ENCODE measurements at places on chromosomes 1 and 21. TPM values are rescaled to one million over a fixed set of nuclear protein-coding genes. Genes with fewer than 3 reads are reported as not detected.

DNA sequence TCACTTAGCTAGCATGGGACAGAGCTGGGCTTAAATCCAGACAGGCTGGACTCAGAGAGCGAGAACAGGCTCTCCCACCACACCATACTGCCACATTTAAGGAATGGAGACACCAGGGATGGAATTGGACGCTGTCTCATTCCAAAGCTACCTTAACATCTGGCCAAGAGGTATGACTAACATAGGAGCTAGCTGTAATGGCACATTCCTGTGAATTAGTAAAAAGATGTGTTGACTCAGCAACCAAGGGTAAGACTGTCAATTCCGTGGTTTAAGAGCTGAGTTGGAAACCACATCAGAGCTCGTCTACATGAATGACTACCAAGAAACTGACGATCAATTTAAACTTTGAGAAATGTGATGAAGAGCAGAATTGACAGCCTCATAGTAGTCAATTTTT lies 8.3 kb upstream of the TNFRSF9 start:
- H3K36me3 ChIP-seq: no peaks in the 10 kb centered on the region
- H3K4me3 ChIP-seq: no peak overlapping the region
- DNase-seq: no peak
- H3K4me1 ChIP-seq: peaks cover 17% of the 10 kb centered on the region
- peak overlapping the region; percentile 44 for H3K27ac ChIP-seq

DNA sequence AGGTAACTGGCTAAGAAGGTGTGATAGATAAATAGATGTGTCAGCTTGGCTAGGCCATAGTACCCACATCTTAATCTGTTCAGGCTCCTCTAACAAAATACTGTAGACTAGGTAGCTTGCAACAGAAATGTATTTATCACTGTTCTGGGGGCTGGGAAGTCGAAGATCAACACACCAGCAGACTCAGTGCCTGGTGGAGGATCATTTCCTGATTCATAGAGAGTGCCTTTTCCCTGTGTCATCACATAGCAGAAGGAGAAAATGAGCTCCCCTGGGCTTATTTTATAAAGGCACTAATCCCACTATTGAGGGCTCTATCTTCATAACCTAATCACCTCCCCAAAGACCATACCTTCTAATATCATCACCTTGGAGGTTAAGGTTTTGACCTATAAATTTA lies 532.7 kb upstream of the OLFM3 start:
- no peaks in the 10 kb centered on the region for H3K4me1 ChIP-seq
- H3K27me3 ChIP-seq: no peaks in the 10 kb centered on the region
- no peaks in the 10 kb centered on the region for H3K36me3 ChIP-seq
- DNase-seq: no peak
- H3K4me3 ChIP-seq: no peak overlapping the region

GRCh38 chr1:95994643-95995042 lies 726.9 kb upstream of the PTBP2 start:
- no peak overlapping the region for H3K4me3 ChIP-seq
- no peaks in the 10 kb centered on the region for H3K27me3 ChIP-seq
- DNase-seq: no peak
- no peaks in the 10 kb centered on the region for H3K36me3 ChIP-seq
- H3K27ac ChIP-seq: no peak overlapping the region

Gene UBR4
- total RNA-seq: 147 TPM

DNA sequence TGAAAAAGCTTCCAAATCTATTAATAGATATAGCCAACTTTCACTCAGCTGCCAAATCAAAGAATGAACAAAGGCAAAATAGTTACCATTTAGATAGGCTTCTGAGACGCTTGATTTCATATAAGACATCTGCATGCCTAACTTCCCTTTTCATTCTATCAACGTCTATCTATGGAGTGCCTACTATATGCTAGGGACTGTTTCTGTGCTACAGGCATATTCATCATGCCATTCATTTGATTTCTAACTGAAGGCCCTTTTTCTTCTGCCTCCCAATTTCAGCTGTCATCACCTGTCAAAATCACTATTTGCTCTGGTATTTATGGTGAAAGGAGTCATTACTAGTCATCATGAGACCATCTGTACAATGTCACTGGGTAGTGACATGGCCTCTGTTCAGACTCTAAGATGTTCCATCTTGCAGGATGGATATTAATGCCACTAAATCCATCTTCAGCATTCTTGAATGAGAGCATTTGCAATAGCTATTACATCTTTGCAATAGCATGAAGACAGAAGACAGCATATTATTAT lies 4.3 kb upstream of the KRTAP13-1 start:
- H3K36me3 ChIP-seq: no peaks in the 10 kb centered on the region
- no peak for DNase-seq
- peaks cover 3% of the 10 kb centered on the region for H3K27me3 ChIP-seq
- H3K4me1 ChIP-seq: no peaks in the 10 kb centered on the region
- no peak overlapping the region for H3K4me3 ChIP-seq

Gene SYCP1
- not detected for total RNA-seq

GRCh38 chr21:36080386-36080785 lies 10.6 kb downstream of the CBR1 start:
- H3K27ac ChIP-seq: no peak overlapping the region
- no peak for DNase-seq
- H3K4me3 ChIP-seq: no peak overlapping the region

GRCh38 chr21:39197448-39198233 lies 14.4 kb upstream of the PSMG1 start:
- H3K4me1 ChIP-seq: no peaks in the 10 kb centered on the region
- H3K27ac ChIP-seq: no peak overlapping the region
- H3K27me3 ChIP-seq: no peaks in the 10 kb centered on the region
- H3K36me3 ChIP-seq: peaks cover 60% of the 10 kb centered on the region

GRCh38 chr1:172185996-172186395 lies 234.5 kb upstream of the C1orf105 start:
- H3K27me3 ChIP-seq: no peaks in the 10 kb centered on the region
- H3K4me3 ChIP-seq: no peak overlapping the region
- peaks cover 7% of the 10 kb centered on the region for H3K4me1 ChIP-seq

Gene LRRC38
- not detected for total RNA-seq

DNA sequence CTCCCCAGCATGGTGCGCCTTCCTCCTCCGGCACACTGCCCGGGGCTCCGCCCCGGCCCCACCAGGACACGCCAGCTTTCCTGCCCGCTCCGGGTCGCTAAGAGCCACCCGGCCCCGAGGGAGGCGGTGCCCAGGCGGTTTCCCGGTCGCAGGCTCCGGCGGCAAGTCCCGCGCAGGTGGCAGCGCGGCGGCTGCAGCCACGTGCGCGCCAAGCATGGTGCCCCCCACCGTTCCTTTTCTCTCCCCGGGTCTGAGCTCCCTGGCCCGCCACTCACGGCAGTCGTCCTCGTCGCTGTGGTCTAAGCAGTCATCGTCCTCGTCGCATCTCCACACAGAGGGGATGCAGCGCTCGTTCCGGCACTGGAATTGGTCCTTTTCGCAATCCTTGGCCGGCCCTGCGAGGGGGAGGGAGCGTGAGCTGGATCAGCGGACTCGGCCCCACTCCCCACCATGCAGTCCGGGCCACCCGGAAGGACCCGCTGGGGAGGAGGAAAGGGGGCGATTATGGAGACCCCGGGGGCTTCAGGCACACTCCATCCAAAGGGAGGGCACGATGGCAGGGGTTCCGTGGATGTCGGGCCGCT lies 1.2 kb downstream of the LRP8 start:
- H3K27ac ChIP-seq: peak overlapping the region; percentile 26
- H3K27me3 ChIP-seq: no peaks in the 10 kb centered on the region
- DNase-seq: no peak
- no peaks in the 10 kb centered on the region for H3K36me3 ChIP-seq
- no peaks in the 10 kb centered on the region for H3K4me1 ChIP-seq

Gene CFHR2
- total RNA-seq: not detected

DNA sequence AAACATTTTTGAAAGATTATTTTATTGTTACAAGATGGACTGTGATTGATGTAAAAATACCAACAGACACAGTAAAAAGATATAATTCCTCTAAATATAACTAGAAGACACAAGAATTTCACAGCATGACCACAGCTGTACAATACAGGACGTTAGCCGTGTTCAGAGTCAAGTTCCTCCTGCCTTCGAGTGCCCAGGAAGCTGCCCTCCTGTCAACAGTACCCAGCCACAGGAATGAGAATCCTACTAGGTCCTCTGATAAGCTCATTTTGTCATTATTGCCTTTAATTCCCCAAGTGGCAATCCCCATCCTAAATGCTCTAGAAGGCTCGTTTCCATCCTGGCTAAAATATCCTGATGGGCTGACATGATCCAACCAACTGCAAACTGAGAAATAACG lies 16.4 kb upstream of the CAPN2 start:
- no peaks in the 10 kb centered on the region for H3K4me1 ChIP-seq
- H3K4me3 ChIP-seq: no peak overlapping the region
- peaks cover 14% of the 10 kb centered on the region for H3K27me3 ChIP-seq
- H3K36me3 ChIP-seq: no peaks in the 10 kb centered on the region
- DNase-seq: no peak

Gene URB1
- 15.0 TPM for total RNA-seq

- H3K27ac ChIP-seq: no peak overlapping the region
- DNase-seq: no peak
- H3K27me3 ChIP-seq: no peaks in the 10 kb centered on the region
- no peak overlapping the region for H3K4me3 ChIP-seq
- no peaks in the 10 kb centered on the region for H3K4me1 ChIP-seq
- no peaks in the 10 kb centered on the region for H3K36me3 ChIP-seq
Observed at GRCh38 chr1:166073489-166073888, 93.3 kb downstream of the FAM78B start.

Gene CFHR1
- not detected for total RNA-seq

- no peak for DNase-seq
- H3K27ac ChIP-seq: no peak overlapping the region
- H3K27me3 ChIP-seq: no peaks in the 10 kb centered on the region
- H3K36me3 ChIP-seq: no peaks in the 10 kb centered on the region
Observed at GRCh38 chr21:26099610-26100219, 70.9 kb downstream of the APP start.

Gene SFN
- total RNA-seq: 1.5 TPM

DNA sequence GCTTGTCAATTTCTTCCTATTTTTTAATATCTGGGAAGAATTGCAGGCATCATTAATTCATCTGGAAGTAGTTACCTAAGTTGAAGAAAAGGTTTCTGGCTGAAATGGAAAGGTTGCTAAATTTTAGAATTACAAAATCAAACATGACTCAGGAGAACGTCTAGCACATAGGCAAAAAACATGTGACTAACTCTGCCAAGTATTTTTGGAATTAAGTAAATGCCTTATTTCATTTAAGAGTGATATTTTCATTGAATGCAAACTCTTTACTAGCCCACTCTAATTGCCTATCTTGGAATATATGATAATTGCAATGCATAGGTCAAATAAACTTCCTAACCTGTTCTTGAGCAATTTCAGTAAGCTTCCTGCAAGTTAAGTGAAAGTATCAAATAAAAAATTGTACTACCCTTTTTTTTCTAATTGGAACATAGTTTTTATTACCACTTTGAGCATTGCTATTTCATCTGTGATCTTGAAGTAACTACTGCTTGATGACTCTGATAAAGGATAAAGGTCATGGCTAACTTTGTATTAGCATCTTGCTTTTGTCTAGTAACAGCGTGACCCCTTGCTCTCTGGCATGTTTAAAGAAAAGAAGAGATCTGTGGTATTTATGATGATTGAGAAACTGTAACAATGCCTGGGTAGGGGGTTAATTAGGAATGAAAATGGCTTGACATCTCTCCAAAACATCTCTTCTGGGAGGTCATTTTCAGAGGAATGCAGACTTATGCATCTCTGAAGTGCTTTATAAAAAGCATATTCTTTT lies 208.3 kb upstream of the NCAM2 start:
- no peak overlapping the region for H3K27ac ChIP-seq
- H3K4me1 ChIP-seq: no peaks in the 10 kb centered on the region
- no peaks in the 10 kb centered on the region for H3K36me3 ChIP-seq
- H3K4me3 ChIP-seq: no peak overlapping the region
- no peak for DNase-seq

DNA sequence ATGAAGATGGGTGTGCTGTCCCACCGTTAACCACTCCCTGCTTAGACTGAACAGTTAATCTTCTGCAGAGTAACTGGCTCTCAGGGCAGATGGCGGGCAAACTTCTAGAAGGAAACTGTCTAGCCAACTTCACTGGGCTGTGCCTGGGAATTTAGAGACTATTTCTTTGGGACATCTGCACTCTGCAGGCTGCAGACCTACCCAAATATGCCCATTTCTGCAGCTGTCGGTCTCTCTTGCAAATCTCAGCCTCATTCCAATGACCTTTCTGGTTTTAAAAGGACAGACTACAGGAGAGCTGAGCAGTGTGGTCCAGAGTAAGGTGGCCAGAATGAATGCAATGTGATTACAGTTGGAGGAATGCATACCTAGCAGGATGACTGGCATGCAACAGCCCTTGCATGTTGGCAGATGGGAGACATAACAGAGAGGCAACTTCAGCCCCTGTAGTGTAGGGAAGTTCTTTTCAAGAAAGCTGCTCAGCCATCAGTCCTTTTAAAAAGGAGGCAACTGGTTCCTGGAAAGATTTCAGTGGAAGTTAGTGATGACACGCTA lies 26.3 kb upstream of the IL20 start:
- no peak for DNase-seq
- no peak overlapping the region for H3K4me3 ChIP-seq
- no peak overlapping the region for H3K27ac ChIP-seq
- no peaks in the 10 kb centered on the region for H3K4me1 ChIP-seq
- no peaks in the 10 kb centered on the region for H3K27me3 ChIP-seq
- no peaks in the 10 kb centered on the region for H3K36me3 ChIP-seq

- no peak for DNase-seq
- no peak within 1 kb of the TSS for H3K27ac ChIP-seq
- H3K36me3 ChIP-seq: no peaks in the 10 kb centered on the region
- peaks cover 51% of the 10 kb centered on the region for H3K27me3 ChIP-seq
Observed at GRCh38 chr1:43933386-43934100, at the start of gene ARTN. ARTN (plus strand) TSS chr1:43933801; CDS start chr1:43935657, 1,856 bp downstream.

DNA sequence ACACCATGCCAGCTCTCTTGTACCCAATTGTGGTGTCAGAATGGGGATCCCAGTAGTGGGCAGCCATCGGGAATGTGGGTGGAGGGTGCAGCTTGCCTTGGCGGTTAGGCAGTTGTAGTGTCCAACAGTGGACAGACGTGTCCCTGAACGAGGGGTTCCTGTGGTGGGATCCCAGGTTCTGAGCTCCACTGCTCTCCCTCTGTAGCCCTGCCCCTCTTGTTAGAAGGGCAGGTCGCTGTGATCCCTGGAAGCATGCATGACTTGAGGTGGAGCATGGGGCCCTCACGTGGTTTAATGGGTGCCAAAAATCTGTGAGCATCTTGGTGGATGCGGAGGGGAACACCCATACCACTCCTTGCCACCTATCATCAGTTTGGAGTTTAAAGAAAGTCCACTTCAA lies 4.3 kb downstream of the GALNT2 start:
- no peak overlapping the region for H3K4me3 ChIP-seq
- H3K27me3 ChIP-seq: no peaks in the 10 kb centered on the region
- H3K4me1 ChIP-seq: peaks cover 15% of the 10 kb centered on the region
- H3K36me3 ChIP-seq: peaks cover 5% of the 10 kb centered on the region
- no peak overlapping the region for H3K27ac ChIP-seq
- DNase-seq: no peak

Gene GBP7
- not detected for total RNA-seq
